GM12878 (cell line): ENCODE measurements at places on chromosomes 16 and 17. TPM values are rescaled to one million over a fixed set of nuclear protein-coding genes. Genes with fewer than 3 reads are reported as not detected.

DNA sequence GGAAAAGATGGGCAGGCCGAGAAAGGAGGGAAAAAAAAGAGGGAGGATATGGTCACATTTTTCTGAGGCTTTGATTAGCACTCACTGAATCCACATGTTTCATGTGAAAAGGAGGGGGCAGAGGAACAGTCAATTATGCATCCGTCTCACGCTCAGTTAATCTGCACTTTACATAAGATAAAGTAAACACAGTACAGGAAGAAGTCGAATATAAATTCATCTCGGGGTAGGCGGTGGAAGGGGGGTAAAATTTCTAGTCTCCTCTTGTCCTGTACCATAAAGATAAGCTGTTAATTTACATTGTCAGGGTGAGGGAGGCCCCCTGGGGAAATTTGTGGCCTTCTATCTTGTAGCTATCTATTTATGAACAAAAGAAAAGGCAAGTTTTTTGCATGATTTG lies 73.1 kb upstream of the CES5A start:
- no peak for DNase-seq
- H3K27ac ChIP-seq, result no peak overlapping the region
- no peaks in the 10 kb centered on the region for H3K4me1 ChIP-seq
- no peak overlapping the region for H3K4me3 ChIP-seq

- no peaks in the 10 kb centered on the region; the same call in 1 of the 2 replicates for H3K27me3 ChIP-seq
- no peak for DNase-seq
- H3K4me3 ChIP-seq, result no peak overlapping the region
- no peak overlapping the region for H3K27ac ChIP-seq
- no peaks in the 10 kb centered on the region for H3K36me3 ChIP-seq
Measured at GRCh38 chr16:18060351-18060750, 276.2 kb downstream of the NPIPA8 start.

DNA sequence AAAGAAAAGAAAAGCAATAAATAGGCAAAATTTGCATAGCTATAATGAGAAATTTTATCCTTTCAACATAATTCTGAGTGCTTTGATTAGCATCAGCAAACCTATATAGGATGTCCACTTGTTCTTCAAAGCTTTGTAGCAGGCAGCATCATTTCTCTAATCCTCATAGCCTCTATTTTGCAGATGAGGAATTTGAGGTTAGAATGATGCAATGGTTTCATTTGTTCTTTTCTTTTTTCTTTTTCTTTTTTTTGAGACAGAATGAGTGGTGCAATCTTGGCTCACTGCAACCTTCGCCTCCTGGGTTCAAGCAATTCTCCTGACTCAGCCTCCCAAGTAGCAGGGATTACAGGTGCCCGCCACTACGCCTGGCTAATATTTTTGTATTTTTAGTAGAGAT lies 594.4 kb downstream of the TOX3 start:
- no peaks in the 10 kb centered on the region for H3K27me3 ChIP-seq
- DNase-seq, result no peak
- no peaks in the 10 kb centered on the region for H3K4me1 ChIP-seq
- H3K36me3 ChIP-seq, result no peaks in the 10 kb centered on the region
- H3K4me3 ChIP-seq, result no peak overlapping the region
- no peak overlapping the region for H3K27ac ChIP-seq

DNA sequence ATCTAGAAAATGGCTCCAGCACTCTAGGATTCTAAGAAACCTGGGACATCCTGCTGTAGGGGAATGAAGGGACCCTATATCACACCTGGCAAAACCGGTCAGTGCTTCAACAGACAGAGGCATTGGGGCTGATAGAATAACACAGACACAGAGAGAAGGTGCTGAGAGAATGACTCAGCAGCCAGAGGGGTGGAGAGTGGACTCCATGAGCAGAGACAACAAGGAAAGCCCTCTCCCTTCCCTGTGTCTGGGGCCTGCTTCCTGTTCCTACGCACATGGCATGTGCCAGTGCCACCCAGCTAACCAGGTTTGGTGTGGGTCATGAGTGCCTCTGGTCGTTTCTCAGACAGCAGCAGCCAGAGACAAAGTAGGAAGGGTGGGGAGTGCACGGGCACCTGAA lies 140.3 kb downstream of the CCT6B start:
- no peaks in the 10 kb centered on the region for H3K4me1 ChIP-seq
- H3K4me3 ChIP-seq, result no peak overlapping the region
- no peak overlapping the region for H3K27ac ChIP-seq

DNA sequence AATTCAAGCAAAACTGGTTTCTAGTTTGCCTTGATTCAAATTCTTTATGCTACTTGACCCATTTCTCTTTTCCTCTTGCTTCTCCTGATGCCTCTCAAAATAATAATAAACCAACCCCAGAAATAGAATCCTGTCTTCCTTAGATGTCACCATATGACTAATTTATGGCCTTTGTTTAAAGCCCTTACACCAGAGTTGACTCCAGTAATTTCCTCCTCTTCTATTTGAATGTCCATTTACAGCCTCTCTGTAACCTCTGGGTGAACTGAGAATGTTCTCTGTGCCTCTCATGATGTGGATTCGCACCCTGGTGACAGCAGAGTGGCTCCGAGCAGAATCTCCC lies 31.5 kb downstream of the ZFHX3 start:
- peak overlapping the region; percentile 67 for H3K27ac ChIP-seq
- no peak for DNase-seq
- no peaks in the 10 kb centered on the region for H3K36me3 ChIP-seq
- peak overlapping the region; percentile 37; the same call in 1 of the 2 replicates for H3K4me3 ChIP-seq
- no peaks in the 10 kb centered on the region for H3K27me3 ChIP-seq

DNA sequence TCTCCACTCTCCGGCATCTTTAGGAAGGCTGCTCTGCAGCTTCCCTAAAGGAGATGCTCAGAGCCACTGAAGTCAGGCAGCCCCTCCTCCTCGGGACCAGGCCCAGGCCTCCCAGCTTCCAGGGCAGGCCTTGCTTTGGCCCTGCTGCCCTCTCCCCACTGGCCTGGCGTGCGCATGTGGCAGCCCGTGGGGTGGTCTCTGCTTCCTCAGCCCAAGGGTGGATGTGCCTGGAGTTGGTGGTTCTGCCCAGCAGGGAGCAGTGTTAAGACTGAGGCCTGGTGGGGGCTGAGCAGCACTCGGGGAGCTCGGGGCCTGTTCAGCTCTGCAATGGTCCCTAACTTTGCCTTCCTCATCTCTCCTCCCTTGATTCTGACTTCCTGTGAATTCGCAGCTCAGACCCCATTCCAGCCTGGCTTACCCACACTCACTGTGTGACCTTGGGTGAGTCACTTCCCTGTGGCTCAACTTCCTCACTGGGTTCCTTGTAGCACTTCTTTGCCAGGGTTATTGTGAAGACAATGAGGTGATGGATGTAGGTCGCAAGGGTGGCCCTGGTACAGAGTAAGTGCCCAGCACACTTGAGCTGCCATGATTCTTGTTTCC lies 63.2 kb downstream of the NKD1 start:
- no peak overlapping the region for H3K4me3 ChIP-seq
- DNase-seq, result no peak
- H3K36me3 ChIP-seq, result no peaks in the 10 kb centered on the region
- no peak overlapping the region for H3K27ac ChIP-seq
- no peaks in the 10 kb centered on the region for H3K27me3 ChIP-seq

WSCD1 gene
- not detected in 2 replicates for total RNA-seq

TIMP2 gene
- total RNA-seq, result 0.41 and 0.64 TPM in 2 replicates

RTN4RL1 gene
- 0.10 and 0.13 TPM in 2 replicates for total RNA-seq
